ENCODE measurements at places on chromosomes 7 and 10.

- DNase-seq, result peak; percentile 20
Measured at GRCh38 chr7:33485747-33486493, 356.6 kb downstream of the BBS9 start.

GRCh38 chr7:137475966-137476365, 132.4 kb upstream of the PTN start:
- DNase-seq, result peak; percentile 40

- no peak for DNase-seq
Measured at GRCh38 chr7:108328174-108328651, 128.0 kb downstream of the NRCAM start.

- DNase-seq, result no peak
Measured at GRCh38 chr10:60508037-60508436, 118.4 kb upstream of the ANK3 start.
